ENCODE measurements at places on chromosomes 5 and 9. TPM values are rescaled to one million over a fixed set of nuclear protein-coding genes. Genes with fewer than 3 reads are reported as not detected.

Gene GRIN1
- polyA plus RNA-seq: not detected

Gene CCDC69
- 256 TPM for polyA plus RNA-seq

Gene PCDHB10
- not detected for polyA plus RNA-seq

Gene NFIB
- not detected for polyA plus RNA-seq

Gene PTPA
- 19.0 TPM for polyA plus RNA-seq

Gene IRX2
- polyA plus RNA-seq: not detected

Gene PCDHGC3
- polyA plus RNA-seq: 0.63 TPM

Gene DCTN3
- polyA plus RNA-seq: 201 TPM

Gene CER1
- polyA plus RNA-seq: not detected

Gene MAST4
- polyA plus RNA-seq: 0.51 TPM

Gene DOCK8
- 15.3 TPM for polyA plus RNA-seq

Gene IL13
- polyA plus RNA-seq: not detected

Gene NTRK2
- not detected for polyA plus RNA-seq

Gene RXFP3
- not detected for polyA plus RNA-seq

Gene ANKRD20A1
- polyA plus RNA-seq: not detected

Gene BTNL3
- polyA plus RNA-seq: not detected

Gene GPR150
- 1.2 TPM for polyA plus RNA-seq

Gene DPYSL3
- not detected for polyA plus RNA-seq

Gene CCL21
- not detected for polyA plus RNA-seq

Gene ARID3C
- polyA plus RNA-seq: not detected

Gene FGF18
- polyA plus RNA-seq: not detected

Gene FAM169A
- polyA plus RNA-seq: 6.8 TPM

Gene FAT2
- polyA plus RNA-seq: not detected

Gene GDNF
- polyA plus RNA-seq: not detected

Gene PCDHGA11
- polyA plus RNA-seq: 0.11 TPM

Gene CYSRT1
- polyA plus RNA-seq: 0.19 TPM

Gene GPR107
- 3.4 TPM for polyA plus RNA-seq

Gene PKD2L2
- polyA plus RNA-seq: not detected

Gene CBY3
- 0.56 TPM for polyA plus RNA-seq

Gene ENTREP1
- polyA plus RNA-seq: not detected

Gene PAPPA
- not detected for polyA plus RNA-seq

Gene IL3
- not detected for polyA plus RNA-seq

Gene PCDHB13
- not detected for polyA plus RNA-seq

Gene ASTN2
- 4.5 TPM for polyA plus RNA-seq

Gene BTNL9
- not detected for polyA plus RNA-seq

Gene CTXN3
- not detected for polyA plus RNA-seq

Gene SEMA4D
- polyA plus RNA-seq: 80.6 TPM

Gene SLF1
- polyA plus RNA-seq: 9.5 TPM

Gene IFNA4
- polyA plus RNA-seq: not detected

Gene HAND1
- not detected for polyA plus RNA-seq

Gene OR1J2
- not detected for polyA plus RNA-seq

Gene TMEFF1
- not detected for polyA plus RNA-seq

Gene RGS14
- polyA plus RNA-seq: 33.8 TPM

Gene SOX30
- polyA plus RNA-seq: 0.35 TPM

Gene RAB14
- polyA plus RNA-seq: 44.9 TPM

Gene SETD9
- polyA plus RNA-seq: 10.2 TPM

Gene KLHL9
- 14.2 TPM for polyA plus RNA-seq

Gene BAG1
- polyA plus RNA-seq: 94.7 TPM

Gene RGS7BP
- polyA plus RNA-seq: not detected

Gene MEF2C
- polyA plus RNA-seq: 9.6 TPM

Gene NME5
- not detected for polyA plus RNA-seq

Gene LIFR
- not detected for polyA plus RNA-seq

Gene MCC
- 0.53 TPM for polyA plus RNA-seq

Gene PRLR
- not detected for polyA plus RNA-seq

Measured in immature natural killer cell (primary cell).